ENCODE measurements at places on chromosomes 16 and 17.

GRCh38 chr17:4605826-4606225, 21.5 kb downstream of the SMTNL2 start:
- no peak for DNase-seq

DNA sequence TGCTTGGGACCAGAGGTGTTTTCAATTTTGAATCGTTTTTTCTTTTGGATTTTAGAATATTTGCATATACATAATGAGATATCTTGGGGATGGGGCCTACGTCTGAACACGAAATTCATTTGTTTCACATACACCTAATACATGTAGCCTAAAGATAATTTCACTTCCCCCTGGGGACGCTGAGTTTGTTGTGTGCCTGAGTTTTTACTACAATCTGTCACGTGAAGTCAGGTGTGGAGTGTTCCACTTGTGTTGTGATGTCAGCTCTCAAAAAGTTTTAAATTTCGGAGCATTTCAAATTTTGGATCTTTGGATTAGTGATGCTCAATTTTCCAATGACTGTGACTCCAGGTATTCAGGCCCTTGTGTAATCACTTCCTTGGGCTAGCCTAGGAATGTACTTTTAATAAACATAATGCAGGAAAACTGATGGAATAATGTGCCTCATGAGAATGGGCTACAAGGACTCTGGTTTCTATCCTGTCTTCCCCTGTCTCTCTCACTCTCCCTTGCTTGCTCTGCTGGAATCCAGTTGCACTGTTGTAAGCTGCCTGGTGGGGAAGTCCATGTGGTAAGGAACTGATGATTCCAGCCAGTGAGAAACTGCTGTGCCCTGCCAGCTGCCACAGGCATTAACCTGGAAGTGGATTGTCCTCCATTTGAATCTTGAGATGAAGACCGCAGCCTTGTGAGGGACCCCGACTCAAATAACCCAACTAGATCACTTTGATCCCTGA, 403.8 kb downstream of the SHISA9 start:
- no peak for DNase-seq

- DNase-seq, result no peak
Observed at GRCh38 chr16:29116980-29117379, 132.1 kb downstream of the LAT start.

- peak; percentile 33 for DNase-seq
Observed at GRCh38 chr17:74592087-74592990, at the start of gene CD300LD. Gene CD300LD, minus strand, starts transcription at chr17:74592283. Its CDS starts 81 bp downstream, at chr17:74592202.

DNA sequence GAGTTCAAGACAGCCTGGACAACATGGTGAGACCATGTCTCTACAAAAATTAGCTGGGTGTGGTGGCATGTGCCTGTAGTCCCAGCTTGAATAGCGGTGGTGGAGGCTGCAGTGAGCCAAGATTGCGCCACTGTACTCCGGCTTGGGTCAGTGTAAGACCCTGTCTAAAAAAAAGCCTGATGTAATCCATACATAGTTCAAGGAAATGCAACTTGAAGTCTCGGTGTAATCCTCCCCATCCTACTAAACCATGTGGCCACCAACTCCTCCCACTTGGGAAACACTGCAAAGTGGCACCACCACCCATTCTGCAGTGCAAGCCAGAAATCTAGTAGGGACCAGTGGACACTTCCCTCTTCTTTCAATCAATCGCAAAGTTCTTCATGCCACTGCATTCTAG, 5.4 kb upstream of the KPNB1 start:
- DNase-seq, result no peak

DNA sequence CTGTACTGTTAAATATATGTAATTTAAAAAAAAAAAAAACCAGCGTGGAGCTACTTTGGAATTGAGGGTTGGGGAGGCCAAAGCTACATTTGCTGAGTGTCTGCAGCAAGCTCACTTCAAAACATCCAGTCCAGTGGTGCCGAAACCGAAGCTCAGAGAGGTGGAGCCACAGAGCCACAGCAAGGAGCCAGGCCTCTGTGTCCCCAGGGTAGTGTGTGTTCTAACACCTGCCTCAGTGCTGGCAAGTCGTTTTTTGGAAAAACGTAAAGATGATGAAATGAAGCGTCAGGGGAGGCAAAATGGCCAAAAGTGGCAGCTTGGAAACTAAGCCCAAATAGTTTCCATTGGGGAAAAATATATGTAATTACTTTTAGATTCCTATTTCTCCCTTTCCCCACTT, 36.1 kb upstream of the MRC2 start:
- no peak for DNase-seq

DNA sequence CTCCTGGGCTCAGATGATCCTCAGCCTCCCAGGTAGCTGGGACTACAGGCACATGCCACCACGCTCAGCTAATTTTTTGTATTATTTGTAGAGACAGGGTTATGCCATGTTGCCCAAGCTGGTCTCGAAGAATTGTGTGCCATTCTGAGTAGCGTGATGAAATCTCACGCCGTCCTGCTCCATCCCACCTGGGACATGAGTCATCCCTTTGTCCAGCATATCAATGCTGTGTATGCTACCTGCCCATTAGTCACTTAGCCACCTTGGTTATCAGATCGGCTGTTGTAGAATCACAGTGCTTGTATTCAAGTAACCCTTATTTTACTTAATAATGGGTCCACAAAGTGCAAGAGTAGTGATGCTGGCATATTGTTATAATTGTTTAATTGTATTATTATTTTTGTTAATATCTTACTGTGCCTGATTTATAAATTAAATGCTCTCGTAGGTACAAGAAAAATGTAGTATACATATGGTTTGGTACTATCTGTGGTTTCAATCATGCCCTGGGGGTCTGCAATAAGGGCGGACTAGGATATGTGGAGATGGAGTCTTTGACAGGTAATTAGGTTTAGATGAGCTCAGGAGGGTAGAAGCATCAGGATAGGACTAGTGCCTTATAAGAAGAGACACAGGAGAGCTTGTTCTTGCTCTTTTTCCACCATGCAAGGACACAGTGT, 26.6 kb upstream of the SLC13A2 start:
- no peak for DNase-seq

- no peak for DNase-seq
Observed at GRCh38 chr16:4033951-4034350, 82.3 kb downstream of the ADCY9 start.

DNA sequence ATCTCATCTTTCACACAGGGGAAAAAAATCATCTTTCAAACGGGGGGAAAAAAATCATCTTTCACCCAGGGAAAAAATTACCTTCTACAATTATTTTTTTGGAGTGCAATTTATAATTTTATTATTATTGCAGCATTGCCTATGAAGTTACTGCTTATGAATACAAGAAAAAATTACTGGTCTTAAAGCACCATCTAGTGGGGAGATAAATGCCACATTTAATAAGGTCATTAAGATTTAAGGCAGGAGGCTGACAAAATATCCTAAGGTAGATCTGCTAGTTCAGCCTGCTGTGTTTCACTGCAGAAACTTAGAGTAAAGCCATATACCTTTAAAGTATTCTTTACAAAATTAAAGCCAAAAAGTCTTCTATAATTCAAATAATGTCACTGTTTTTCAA, 13.7 kb downstream of the SHCBP1 start:
- DNase-seq, result no peak

GRCh38 chr16:1907226-1907860, 10.9 kb downstream of the HS3ST6 start:
- DNase-seq, result no peak

DNA sequence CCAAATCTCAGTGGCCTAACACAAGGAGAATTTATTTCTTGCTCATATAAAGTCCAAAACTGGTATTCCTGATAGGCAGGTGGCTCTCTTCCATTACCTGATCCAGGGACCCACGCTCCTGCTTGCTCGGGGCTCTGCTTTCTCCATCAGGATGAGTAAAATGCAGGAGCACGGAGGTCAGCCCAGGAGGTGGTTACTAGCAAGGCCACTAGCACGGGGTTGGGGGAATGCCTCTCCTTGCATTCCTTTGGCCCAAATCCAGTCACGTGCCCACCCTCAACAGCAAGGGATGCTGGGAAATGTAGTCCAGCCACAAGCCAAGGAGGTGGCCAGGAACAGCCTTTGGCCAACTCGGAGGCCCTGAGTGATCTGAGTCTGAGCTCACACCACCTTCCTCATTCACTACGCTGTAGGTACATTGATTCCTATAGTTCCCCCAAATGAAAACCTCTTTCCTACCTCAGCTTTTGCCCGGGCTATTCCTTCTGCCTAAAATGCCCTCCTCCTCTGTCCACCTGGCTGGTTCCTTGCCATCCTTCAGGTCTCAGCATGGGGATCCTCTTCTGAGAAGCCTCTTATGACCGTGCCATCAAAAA, 38.3 kb upstream of the HAPSTR1 start:
- DNase-seq, result peak; percentile 11

GRCh38 chr17:32827227-32827626, 49.7 kb downstream of the MYO1D start:
- no peak for DNase-seq

DNA sequence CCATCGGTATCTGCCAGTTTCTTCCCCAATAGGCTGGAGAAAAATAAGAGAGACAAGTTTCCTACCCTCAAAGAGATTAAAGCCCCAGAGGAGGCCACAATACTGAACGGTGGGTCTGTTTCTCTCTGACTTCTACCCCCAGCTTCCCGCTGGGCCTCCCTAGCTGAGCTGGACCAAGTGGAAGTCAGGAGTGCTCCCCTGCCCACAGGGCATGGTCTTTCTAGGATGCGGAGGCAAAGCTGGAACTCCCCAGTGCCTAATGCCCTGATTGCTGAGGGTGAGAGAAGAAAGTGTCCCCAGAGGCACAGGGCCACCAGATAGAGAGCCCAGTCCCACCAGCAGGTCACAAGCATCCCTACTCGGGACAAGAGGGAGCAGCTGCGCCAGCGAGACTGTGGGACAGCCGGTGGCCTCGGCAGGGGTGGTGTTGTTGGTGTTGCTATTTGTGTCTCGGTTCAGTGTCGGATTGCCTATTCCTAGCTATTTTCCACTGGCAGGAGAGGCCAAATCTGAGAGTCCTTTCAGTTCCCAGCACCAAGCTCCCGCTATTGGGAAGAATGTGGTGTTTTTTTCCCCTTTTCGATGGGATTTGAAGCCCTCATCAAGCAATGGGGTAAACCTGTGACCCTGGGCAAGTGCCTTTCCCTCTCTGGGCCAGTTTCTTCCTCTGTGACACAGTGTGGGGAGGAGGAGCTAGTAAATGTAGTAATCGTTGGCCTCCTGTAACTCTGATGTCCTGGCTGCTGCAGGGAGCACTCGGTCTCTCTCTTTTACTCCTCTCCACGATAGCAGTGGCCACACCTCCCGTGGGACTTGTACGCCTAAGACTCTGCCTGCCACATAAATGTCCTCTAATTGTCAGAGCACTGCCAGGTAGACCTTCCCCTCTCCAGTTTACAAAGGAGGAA, 22.5 kb upstream of the TBX2 start:
- DNase-seq, result no peak

- DNase-seq, result no peak
Observed at GRCh38 chr17:48907713-48908046, 527 bp upstream of the UBE2Z start.

DNA sequence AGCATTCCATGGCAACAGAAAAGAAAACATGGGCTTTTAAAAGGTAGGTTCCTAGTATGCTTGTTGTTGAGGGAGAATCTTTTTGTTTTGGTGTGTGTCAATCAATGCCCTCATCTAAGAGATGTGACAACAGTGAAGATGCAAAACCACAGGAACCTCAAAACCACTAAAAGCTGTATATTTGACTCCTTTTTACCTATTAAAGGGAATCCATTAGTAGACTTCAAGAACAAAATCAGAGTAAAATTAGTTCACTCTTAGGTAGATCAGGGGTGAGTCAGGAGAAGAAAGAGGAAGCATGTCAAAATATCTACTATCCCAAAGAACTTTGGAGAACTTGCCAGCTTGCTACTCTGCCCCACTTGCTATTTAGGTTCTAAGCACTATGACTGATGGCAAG, 89.1 kb downstream of the CDK5R1 start:
- DNase-seq, result peak; percentile 20

- DNase-seq, result no peak
Observed at GRCh38 chr16:72853575-72854266, 194.2 kb downstream of the ZFHX3 start.

DNA sequence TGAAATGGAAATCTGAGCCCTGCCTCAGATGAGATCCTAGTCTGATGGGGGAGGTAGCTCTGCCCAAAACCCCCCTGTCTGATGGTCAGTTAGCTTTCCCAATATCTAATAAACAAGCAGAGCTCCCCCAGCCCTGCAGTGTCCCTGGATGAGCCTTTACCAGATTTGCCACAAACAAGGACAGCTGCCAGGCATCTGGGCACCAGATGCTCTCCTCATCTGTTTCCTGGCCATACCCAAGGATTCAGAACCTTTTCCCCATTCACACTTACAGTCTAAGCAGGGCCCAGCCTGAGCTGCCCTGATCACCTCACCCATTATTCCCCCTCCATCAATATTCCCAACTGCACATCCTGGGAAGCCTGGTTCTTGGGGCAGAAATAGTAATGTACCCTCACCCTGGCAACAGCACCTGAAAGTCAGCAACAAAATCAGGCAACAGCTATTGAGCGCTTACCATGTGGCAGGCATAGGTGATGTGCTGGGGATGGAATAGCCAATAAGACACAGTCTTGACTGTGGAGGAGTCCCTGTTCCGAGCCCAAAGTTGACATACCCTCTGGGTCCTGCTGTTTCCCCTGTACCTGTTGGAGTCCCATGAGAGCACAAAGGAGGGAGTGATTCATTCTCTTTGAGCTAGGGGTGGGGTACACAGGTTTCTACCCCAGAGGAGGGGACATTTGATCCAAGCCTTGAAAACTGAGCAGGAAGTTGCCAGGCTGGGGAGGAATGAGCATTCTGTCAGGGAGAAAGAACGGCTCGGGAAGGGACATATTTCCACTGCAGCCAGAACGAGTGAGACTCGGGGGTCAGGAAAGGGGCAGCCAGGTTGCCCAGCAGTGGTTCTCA, 147.4 kb downstream of the TMEM132E start:
- no peak for DNase-seq

GRCh38 chr17:38705523-38705802, 390 bp downstream of the MLLT6 start:
- DNase-seq, result no peak

GRCh38 chr17:74633326-74633725, 9.8 kb upstream of the CD300E start:
- no peak for DNase-seq

DNA sequence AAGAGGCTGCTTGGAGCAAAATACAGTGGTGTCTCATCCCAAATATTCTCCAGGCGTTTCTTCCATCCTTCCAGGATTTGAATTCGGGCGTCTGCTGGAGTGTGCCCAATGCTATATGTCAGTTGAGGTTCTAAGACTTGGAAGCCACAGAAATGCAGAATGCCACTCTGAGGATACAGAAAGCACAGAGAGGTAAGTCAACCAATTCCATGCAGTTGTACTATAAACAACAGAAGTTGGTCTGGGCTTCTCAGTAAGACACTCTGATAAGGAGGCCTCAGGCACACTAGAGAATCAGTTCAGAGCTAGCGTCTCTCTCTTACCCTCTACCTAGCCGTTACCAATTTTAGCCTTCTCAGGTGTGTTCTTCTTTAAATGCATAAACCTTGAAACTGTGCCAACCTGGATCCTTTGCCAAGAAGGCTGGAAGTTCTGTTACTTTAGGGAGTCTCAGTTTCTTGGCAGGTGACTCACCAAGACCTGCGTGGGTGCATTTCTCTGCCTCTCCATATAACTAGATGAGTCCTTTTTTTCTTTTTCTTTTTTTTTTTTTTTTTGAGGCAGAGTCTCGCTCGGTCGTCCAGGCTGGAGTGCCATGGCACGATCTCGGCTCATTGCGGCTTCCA, 15.1 kb downstream of the NQO1 start:
- DNase-seq, result no peak

GRCh38 chr16:3171855-3172593, 16.0 kb upstream of the OR1F1 start:
- no peak for DNase-seq
